NCI-H510A treated with DMSO at 0.1 percent for 48 hours (cell line): ENCODE measurements at places on chromosomes 16 and 17.

- DNase-seq: no peak
Measured at GRCh38 chr17:42354956-42355843, 33.0 kb downstream of the STAT3 start.

GRCh38 chr16:59634004-59634579 lies 900.0 kb upstream of the GOT2 start:
- no peak for DNase-seq

DNA sequence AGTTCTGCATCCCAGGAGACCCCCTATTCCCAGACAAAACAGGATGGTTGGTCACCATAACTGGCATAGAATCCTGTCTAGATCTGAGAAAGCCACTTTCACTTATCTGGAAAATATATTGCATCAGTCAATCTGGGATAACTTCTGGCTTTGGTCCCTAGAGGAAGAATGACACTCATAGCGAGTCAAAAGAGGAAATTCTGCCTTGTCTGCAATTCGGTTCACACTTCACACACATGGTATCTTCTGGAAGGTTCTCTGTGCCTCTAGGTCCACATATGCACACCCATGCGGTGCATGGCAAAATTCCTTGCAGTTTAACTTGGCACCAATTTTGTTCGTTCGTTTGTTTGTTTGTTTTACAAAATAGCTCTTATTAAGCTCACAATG lies 49.2 kb upstream of the WSCD1 start:
- DNase-seq: no peak

DNA sequence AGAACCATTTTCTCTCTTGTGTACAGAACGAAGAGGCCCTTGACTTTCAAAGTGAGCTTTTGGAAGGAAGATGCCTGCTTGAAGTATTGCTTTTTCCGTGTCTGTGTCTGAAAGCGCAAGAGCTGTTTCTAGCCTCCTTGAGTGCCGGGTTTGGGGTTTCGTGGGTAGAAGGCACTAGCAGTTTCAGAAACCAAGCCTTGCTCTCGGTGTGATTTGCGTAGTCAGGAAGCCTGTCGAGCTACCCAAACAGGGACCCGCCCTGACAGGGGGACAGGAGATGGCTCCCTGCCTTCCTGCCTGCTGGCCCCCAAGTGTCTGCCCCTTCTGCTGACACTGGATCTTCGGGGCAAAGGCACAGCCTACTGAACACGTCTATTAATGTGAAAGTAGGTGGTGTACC lies 322.0 kb downstream of the MAF start:
- no peak for DNase-seq

- DNase-seq: no peak
Measured at GRCh38 chr17:64599827-64600226, 62.3 kb downstream of the SMURF2 start.

DNA sequence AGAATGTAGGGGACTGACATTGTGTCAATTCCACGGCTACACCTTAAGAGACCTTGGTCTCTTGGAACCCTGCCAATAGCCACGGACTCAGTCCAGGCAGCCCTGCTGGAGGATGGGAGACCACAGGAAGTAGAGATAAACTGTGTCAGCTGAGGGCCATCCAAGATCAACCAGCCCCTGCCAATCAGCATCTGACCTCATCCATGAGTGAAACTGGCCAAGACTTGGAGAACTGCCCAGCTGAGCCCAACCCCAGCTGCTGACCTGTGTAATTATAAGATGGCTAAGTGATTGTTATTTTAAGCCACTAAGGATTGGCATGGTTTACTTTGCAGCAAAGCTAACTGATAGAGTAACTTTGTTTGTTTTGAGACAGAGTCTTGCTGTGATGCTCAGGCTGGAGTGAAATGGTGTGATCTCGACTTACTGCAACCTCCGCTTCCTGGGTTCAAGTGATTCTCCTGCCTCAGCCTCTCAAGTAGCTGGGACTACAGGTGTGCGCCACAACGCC lies 13.3 kb upstream of the YWHAE start:
- peak; percentile 22 for DNase-seq

DNA sequence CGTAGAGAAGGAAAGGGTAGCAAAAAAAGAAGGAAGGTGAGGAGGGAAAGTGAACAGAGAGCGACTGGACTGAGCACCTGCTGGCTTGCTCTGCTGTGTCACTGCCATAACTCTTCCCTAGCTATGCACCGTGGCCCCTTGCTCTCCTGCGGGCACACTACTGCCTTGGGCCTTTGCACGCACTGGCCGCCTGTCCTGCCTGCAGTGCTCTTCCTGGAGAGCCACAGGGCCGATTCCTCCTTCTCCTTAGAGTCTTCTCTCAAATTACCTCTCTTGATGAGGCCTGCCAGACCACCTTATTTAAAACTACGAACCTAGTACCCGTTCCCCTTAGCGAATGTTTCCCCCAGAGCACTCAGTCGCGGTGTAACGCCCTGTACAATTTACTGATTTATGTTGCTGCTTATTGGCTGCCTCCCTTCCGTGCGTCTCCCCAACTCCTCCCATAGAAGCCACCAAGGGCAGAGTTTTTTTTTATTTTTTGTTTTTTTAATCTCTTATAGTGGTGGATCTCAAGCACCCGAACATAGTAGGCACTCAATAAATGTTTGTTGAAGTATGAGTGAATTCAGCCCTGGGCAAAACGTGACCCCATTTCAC lies 70.3 kb downstream of the RAI1 start:
- DNase-seq: no peak

- DNase-seq: no peak
Measured at GRCh38 chr17:44217738-44218343, 1.6 kb downstream of the UBTF start.

DNA sequence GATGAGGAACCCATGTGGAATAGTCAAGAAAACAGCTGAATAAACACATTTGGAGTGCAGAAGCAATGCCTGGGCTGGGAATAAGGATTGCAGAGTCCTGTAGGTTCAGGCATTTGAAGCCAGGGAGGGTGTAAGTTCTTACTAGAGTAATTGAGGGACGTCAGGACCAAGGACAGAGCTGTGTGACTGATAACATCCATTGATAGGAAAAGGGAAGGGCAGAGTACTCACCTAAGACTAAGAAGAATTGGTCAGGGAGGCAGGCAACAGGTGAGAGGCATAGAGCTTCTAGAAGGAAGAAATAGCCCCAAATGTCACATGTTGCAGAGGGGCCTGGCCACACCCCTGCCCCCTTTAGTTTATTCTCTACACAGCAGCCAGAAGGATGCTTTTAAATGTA lies 79.8 kb upstream of the TMEM132E start:
- no peak for DNase-seq

GRCh38 chr17:79262624-79263023 lies 188.0 kb downstream of the ENGASE start:
- DNase-seq: no peak

GRCh38 chr17:19262650-19263631 lies 25.8 kb downstream of the EPN2 start:
- DNase-seq: peak; percentile 78

GRCh38 chr17:69620363-69620762 lies 205.9 kb downstream of the MAP2K6 start:
- DNase-seq: no peak

DNA sequence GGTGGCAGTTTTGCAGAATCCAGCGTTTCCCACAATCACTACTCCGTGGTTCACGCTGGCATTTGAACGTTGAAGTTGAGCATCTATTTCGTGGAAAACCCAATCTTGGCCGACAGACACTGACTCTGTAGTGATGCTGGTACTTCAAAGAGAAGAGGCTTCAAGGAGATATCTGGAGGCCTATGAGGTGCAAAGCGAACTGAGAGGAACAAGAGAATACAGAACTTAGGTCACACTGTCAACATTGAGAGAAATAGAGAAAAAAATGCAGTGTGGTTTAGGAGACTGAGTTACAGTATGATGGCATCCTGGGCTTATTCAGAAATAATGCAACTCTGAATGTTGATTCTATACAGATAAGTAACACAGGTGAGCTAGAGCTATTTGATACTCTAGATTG lies 16.0 kb downstream of the CCL16 start:
- DNase-seq: no peak

DNA sequence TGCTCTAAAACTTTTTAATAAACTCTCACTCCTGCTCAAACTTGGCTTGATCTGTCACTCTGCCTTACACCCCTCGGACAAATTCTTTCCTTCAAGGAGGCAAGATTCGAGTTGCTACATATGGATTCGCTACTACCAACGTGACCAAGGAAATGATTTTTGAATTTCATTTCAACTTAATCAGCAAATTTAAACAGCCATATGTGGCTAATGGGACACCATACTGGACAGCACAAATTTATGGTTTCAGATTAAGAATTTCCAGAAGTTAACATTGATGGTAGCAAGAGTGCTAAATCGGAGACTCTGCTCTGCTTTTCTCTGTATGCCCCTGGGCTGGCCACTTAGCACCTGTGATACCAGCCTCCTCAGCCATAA lies 318.2 kb upstream of the PSMD7 start:
- no peak for DNase-seq
